Coronary artery (tissue), 2 donors: ENCODE measurements at places on chromosomes 2 and 18.
A peak's percentile ranks its signal among the peaks of the same experiment; 100 is the strongest.

DNA sequence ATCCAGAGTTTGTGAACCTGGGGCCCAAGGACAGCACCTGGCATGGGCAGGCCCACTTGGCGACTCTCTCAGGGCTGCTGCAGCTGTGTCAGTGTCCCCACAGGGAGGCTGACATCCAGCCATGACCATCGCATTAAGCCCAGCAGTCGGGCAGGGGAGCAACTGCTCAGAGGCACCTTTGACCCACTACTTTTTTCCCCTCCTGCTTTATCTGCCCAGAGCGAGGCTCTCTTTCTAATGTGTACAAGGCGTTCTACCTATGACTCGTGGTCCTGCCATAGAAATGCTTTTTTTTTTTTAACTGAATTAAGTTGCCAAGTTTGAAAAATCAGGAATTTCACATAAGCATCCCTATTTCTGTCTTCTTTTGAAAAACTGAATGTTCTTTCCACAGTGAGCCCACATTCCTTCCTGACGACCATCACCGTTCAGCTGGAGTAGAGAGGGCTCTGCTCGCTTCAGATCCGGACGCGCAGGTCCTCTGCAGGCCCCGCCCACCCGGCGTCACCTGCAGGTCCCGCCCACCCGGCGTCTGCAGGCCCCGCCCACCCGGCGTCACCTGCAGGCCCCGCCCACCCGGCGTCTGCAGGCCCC lies 403 bp upstream of the CLUL1 start:
- no peak for DNase-seq

DNA sequence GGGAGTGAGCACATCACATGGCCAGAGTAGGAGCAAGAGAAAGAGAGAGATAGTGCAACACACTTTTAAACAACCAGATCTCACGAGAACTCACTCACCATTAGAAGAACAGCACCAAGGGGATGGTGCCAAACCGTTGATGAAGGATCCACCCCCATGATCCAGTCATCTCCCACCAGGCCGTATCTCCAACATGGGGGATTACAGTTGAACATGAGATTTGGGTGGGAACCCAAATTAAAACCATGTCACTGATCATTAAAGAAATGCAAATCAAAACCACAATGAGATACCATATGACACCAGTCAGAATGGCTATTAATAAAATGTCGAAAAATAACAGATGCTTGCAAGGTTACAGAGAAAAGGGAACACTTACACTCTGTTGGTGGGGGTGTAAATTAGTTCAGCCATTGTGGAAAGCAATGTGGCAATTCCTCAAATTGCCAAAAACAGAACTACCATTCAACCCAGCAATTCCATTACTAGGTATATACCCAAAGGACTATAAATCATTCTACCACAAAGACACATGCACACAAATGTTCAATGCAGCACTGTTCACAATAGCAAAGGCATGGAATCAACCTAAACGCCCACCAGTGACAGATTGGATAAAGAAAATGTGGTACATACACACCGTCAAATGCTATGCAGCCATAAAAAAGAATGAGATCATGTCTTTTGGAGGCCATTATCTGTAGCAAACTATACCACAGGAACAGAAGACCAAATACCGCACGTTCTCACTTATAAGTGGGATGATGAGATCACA lies 137.1 kb downstream of the COL6A3 start:
- no peak for DNase-seq

DNA sequence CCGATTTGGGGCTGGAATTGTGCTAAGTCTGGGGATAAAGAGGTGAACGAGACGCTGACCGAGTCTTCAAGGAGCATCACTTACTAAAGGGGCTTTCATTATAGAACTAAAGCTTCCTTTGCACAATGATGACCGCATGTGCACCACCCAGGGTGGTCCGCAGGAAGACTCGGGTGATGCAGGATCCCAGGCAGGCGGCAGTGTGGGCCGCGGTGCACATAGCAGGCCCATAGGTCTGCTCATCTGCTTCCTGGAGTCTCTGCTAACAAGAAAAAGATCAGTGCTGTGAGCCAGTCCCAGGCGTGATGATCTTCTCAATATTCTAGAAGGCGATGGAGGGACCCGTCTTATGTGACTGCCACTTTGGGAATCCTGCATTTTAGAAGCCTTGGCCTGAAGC lies 122.8 kb downstream of the PXDN start:
- no peak for DNase-seq

- no peak for DNase-seq
These were observed 47.1 kb upstream of the CCDC150 start for GRCh38 chr2:196592331-196592910.

DNA sequence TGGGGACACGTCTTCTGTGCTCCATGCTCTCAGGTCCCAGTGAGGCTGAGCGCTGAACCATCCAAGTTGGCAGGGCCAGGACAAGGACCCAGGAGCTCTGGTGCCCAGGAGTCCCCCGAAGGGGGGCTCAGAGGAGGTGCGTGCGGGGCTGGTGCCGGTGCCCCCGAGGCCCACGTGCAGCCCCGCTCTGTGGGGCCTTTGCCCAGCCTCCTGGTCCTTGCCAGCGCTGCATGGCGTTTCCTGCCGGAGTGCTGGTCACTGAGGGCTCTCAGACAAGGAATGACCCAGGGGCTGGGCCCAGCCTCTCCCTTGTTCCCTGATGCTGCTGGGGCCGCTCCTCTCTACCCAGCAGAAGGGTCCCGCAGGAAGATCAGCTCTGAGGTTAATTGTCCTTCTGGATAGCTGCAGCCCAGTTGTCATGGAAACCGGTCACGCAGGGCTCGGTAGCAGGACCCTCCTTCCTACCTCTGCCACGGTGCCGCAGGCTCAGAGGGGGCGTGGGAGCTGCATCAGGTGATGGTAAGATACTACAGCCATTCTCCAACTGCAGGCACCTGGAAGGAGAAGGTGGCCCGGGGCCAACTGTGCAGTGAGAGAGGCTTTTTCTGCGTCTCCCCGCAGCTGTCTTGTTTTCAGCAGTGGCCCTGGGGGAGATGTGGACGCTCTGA lies 64.5 kb downstream of the RRM2 start:
- no peak for DNase-seq

- DNase-seq = no peak
These were observed 55.1 kb downstream of the SP100 start for GRCh38 chr2:230471074-230471473.

- no peak for DNase-seq
These were observed 1003.5 kb upstream of the NRXN1 start for GRCh38 chr2:52035391-52035790.

- DNase-seq = no peak
These were observed 26.4 kb upstream of the GULP1 start for GRCh38 chr2:188265315-188265714.

DNA sequence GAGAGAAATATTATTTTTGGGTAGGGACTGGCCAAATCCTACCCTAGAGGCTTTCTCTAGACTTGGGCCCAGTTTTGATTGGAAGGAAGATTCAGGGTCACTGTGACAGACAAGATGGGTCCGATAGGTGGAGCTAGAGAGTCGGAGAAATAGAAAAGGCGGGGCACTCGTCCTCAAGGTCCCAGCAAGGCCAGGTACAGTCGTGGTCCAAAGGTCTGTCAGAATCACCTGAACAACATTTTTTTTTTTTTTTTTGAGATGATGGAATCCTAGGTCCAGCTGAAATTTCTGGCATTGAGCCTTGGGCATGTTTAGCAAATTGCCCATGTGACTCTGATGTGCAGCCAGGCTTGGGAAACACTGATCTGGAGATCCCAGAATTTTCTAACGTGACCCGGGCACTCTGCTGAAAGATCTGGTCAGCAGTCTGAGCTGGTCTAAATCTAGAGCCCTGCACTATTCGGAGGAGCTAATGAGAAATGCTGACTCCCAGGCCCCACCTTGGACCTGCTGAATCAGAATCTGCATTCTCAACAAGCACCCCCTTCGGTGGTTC lies 23.0 kb upstream of the NTSR2 start:
- DNase-seq = no peak

DNA sequence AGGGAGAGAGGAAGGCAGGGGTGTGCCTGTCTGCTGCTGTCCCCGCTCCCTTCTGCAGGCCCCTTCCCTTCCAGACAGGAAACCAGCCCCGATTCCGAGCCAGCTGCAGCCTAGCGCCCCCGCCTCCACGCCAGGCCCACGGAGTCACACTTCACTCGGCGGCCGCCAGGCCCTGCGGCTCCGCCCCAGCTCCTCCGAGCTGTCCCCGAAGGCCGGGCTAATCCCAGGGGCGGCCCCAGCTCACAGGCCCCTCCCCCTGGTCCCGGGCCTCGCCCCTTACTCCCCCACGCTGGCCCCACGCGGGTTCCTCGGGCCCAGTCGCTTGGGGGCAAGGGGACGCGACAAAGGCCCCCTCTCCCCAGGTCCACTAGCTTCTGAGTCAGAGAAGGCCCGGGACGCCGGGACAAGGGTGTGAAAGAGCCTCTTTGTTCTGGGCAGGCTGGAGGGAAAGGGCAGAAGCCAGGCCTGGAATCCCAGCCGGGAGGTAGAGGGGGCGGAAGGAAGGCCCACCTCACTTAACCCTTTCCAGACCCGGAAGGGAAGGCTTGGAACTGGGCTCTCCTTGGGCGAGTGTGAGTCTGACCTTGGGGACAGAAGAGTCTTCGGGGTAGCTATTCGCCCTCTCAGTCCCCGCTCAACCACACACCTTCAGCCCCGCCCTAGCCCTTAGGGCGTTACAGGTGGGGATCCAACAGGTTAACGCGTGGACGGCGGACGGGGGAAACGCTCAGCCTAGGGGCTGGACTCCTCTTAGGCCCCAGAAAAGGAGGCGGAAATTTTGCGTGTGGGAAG lies 1.2 kb downstream of the RTKN start:
- peak; percentile 91 for DNase-seq

GRCh38 chr2:221490506-221491060 lies 81.5 kb downstream of the EPHA4 start:
- no peak for DNase-seq

- DNase-seq = no peak
These were observed 5.5 kb downstream of the DCTN1 start for GRCh38 chr2:74374509-74375205.

- DNase-seq = no peak
These were observed 8.3 kb downstream of the ARHGAP28 start for GRCh38 chr18:6737833-6738232.

GRCh38 chr18:51342815-51343214 lies 145.3 kb upstream of the MEX3C start:
- no peak for DNase-seq

GRCh38 chr2:202932425-202933138 lies 20.5 kb downstream of the CARF start:
- no peak for DNase-seq

- no peak for DNase-seq
These were observed 128.3 kb downstream of the LRRC30 start for GRCh38 chr18:7358989-7359726.

GRCh38 chr2:136767030-136767429 lies 1.7 kb downstream of the THSD7B start:
- DNase-seq = no peak

GRCh38 chr18:35106013-35106844 lies 65.0 kb downstream of the MAPRE2 start:
- no peak for DNase-seq

- DNase-seq = no peak
These were observed 707.7 kb downstream of the LRP1B start for GRCh38 chr2:141423124-141423523.

DNA sequence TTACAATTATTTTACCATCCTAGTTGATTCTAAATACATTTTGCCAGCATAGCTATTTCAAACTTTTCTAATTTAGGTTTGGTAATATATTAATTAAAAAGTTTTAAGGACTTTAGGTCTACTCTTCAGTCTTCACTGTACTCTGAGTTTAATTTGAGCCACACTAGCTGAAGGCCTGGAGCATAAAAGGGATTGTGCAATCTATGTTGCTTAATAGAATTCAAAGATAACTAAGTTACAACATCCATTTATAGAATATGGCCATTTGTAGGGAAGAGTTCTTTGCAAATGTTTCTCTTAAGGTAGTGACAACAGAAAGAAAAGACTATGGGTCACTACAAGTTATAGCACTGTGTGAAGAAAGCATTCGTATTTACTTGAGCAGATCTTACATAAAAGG lies 702.2 kb upstream of the NRXN1 start:
- no peak for DNase-seq

DNA sequence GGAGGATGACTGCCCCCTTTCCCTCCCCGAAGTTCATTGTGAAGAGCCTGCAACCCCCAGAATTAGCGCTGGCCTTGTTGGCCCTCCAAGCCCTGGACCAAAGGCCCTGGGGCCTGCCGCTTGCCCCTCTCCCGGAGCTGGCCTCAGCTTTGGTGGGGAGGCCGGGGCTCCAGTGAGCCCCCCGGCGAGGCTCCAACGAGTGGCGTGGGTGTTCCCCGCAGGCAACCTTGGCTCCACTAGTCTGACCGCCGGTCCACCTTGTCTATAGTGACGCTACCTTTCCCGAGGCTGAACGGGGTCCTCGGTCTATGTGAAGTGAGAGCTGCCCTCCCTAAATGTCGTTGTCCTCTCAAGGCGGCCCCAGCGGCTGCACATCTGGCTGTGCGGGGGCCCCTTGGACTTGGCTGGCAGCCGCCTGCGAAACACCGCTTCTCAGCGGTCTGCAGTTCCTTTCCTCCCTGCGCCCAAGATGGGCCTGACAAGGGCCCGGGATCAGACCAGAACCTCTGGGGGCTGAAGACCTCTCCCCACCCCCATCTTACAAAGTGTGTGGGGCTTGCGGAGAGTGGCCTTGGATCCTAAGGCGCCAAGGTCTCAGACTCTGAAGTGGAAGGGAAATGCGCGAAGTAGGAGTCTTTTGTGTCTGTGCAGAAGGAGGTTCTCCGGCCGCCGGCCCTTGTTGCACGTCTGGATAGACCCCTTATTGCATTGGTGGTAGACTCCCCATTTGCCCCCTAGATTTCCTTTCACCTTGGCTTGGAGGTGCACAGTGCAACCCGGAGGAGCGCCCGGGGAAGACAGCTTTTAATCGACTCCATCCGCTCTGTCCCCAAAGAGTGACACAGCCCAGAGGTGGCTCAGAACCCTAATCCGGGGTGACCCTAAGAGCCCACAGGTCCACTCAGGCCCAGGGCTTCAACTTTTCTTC lies 3.9 kb upstream of the HOXD10 start:
- no peak for DNase-seq

GRCh38 chr2:82055846-82056245 lies 1751.3 kb upstream of the LRRTM1 start:
- DNase-seq = no peak

- DNase-seq = no peak
These were observed 104.5 kb upstream of the TAF1B start for GRCh38 chr2:9738535-9739496.

GRCh38 chr2:218852911-218853667 lies 6.5 kb upstream of the WNT6 start:
- no peak for DNase-seq

GRCh38 chr2:35585972-35586371 lies 769.6 kb upstream of the CRIM1 start:
- DNase-seq = no peak

DNA sequence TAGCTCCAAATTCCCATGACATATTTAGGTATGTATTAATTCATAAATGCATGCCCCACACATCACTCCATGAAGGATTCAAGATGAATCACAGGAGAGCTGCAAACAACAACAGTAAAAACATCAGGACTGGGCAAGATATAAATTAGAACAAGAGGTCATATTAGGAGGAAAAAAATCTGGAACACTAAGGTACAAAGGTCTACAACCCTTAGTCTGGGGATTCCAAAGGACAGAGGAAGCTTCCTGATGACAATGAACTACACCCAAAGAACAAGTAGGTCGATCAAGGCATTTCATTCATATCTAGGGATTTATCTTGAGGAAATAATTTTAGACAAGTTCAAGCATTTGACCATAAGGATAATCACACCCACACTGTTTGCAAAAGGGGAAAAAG lies 14.5 kb downstream of the VPS4B start:
- no peak for DNase-seq

- peak; percentile 9 for DNase-seq
These were observed 98.0 kb downstream of the MYO5B start for GRCh38 chr18:50096766-50097435.
